ENCODE measurements at places on chromosomes 16 and 17.
A peak's percentile ranks its signal among the peaks of the same experiment; 100 is the strongest.

DNA sequence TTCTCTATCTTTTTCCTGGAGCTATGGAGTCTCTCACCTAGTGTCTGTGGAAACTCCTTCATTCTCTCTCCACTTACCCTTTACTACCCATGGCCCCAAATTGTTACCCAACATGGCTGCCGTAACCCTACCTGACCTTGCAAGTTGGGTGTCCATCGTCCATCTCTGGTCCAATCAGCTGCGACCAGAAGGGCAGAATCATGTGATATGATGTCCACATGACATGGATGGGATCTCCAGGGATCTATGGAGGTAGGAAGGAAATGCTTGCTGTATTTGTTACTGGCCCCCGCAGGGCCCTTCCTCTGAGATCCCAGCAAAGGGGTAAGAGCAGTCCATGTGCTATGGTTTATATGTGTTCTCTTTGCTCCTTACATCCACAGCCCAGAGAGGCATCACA lies 8.0 kb upstream of the DRC7 start:
- ATAC-seq, result no peak

DNA sequence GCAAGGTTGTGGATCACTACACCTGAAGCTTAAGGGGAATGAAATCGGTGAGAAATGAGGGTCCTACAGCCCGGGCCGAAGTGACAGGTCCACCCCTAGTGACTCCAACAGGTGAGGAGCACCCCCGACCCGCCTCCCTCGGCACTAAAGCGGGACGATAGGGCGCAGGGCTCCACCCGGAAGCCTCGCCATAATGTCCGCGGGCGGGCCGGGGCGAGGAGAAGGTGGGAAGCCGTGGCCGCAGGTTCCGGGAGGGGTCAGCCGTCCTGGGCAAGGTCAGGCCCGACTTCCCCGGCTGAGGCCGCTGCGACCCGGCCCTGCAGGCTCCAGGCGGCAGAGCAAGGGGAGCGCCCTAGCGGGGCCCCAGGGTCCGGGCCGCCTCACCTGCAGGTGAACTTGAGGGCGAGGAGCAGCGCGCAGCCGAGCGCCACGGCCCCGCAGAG lies 543 bp downstream of the TXNDC11 start:
- ATAC-seq, result peak; percentile 45

DNA sequence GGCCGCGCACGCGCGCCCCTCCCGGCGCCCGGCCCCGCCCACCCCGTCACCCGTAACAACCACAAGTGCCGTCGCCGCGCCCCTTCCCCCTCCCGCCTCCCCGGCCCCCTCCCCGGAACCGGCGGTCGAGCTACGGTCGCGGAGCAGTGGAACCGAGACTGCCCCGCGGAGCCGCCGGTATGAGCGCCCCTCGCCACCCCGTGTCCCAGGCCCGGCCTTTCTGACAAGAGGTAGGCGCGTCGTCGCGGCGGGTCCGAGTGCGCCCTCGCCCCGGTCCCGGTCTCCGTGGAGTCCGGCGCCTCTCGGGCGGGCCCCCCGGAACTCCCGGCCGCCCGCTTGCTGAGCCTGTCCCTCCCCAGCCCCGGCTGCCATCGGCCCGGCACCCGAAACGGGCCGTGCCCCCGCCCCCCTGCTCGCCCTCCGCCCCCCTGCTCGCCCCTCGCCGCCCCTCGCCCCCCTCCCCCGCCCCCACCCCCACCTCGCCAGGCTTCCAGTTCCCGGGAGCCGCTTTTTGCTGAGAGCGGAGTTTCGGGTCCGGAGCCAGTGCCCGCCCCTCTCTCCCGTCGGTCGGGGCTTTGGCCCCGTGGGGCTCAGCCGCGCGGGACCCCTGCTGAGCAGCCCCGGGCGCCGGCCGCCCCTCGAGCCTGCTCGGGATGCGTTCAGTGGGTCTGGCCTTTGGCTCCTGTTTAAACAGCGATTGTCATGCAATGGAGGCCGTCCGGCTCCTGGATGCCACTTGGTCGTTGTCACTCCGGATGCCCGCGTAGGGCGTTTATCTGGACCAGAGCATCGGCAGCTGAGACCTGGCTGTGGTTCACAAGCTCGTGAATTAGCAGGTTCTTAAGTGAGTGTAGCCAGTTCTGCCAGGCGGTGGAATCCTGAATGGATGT lies at the start of gene SEC14L1:
Gene SEC14L1, plus strand, starts transcription at position 92 of the 890 bp plus-strand sequence. CDS start 2,628 bp downstream, outside the sequence.
- no peak for ATAC-seq

DNA sequence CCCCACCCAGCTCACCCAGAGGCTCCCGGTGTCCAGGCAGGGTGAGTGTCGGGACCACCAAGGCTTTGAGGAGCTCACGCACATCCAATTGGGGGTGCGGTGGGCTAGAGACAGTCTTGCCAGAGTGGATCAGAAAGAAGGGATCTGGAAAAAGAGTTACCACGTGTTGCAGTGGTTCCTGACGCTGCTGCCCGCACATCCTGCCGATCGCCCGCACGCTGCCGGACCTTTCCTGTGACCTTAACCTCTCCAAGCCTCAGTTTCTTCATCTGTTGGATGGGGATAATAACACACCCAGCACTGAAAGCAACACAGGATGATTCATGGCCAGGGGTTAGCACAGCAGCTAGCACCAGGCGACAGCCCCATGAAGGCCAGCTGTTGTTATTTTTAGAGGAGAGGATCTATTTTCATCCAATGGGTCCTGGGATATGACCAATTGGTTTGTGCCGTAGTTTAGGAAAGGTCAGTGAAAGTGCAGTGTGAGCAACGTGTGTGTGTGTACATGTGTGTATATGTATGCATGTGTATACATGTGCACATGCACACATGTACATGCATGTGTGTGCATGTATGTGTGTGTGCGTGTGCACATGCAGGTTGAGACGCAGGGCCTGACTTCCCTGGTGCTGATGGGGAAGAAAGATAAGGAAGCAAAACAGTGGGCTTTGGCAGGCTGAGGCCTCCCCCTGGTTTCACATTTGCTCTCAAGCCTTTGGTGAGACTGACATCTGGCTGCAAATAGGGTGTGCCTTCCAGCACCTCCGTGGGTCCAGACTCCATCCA lies 2.5 kb downstream of the ITGAX start:
- ATAC-seq, result no peak

DNA sequence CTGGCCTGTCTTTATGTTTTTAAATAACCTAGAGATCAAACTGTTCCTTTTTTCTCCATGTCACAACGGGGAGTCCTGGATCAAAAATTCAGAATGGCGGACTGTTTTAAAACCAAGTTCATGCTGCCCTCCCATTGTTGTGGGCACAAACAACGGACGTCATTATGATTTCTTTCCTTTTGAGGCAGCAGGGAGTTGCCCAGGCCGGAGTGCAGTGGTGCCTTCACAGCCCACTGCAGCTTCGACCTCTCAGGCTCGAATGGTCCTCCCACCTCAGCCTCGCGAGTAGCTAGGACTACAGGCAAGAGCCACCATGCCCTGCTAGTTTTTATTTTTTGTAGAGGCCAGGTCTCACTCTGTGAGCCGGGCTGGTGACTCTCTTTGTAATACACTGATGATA lies 26.5 kb downstream of the NDE1 start:
- no peak for ATAC-seq

DNA sequence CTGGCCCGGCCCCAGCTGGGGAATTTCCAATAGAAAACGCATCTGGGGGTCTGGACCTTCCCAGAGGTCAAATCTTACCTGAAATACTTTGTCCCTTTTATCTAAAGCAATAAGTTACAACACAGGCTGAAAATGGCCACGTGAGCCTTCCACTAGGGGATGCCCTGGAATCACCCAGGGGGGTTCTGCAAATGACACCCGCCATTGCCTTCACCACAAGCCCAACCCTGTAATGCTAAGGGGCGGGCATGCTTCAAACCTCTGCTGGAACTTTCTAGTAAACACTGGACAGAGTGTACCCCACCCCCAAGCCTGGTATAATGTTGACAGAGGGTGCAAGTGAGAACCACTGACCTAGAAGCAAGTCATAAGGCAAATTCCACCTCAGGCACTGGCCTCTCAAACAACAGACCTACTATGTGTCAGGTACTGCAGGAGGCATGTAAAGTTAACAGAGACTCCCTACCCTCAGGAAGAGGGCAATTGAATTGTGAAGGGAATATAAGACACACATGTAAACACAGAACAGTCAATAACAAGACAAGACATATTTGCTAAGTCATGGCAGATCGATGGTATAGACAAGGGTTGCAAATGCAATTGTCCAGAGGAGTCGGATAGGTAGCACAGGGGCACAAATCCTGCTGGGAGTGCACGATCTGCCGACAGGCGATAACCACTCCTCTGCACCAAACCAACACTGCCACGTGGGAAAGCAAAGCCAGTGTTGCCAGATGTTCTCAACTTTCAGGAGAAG lies 59.0 kb downstream of the ARHGAP17 start:
- ATAC-seq, result no peak

GRCh38 chr17:1461198-1461944 lies 5.3 kb upstream of the CRK start:
- no peak for ATAC-seq

- ATAC-seq, result no peak
Measured at GRCh38 chr16:52308051-52308450, 238.9 kb downstream of the TOX3 start.

DNA sequence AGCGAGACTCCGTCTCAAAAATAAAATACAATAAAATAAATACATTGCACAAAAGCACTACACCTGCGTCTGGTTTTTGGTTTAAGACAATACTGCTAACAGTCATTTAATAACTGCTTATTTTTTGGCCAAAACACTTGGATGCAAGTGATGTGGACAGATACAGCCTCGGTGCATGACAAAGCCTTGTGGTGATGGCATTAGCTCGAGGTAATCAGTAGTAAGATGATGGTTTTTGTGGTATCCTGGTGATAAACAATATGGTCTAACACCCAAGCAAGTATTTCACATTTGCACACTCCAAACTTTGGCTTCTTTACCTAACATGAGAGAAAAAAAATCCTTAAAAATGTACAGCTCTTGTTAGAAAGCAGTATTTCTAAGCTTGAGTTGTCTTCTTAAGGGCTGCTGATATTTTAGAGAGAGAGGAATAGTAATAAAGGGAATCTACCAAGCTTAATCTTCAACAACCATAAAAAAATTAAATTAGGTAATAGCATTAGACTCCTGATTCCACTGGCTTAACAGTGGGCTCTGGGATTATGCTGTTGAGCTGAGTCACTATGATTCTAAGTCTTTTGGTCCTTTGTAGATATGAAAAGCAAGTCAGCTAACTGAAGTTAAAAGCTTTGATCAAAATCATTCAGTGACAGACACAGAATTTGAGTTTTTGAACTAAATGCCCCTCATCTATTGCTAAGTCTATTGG lies 111.1 kb downstream of the VPS53 start:
- ATAC-seq, result no peak

- ATAC-seq, result no peak
Measured at GRCh38 chr17:72598695-72599094, 477.9 kb downstream of the SOX9 start.

GRCh38 chr17:31595666-31596381 lies 204.3 kb downstream of the RAB11FIP4 start:
- ATAC-seq, result peak; percentile 38

DNA sequence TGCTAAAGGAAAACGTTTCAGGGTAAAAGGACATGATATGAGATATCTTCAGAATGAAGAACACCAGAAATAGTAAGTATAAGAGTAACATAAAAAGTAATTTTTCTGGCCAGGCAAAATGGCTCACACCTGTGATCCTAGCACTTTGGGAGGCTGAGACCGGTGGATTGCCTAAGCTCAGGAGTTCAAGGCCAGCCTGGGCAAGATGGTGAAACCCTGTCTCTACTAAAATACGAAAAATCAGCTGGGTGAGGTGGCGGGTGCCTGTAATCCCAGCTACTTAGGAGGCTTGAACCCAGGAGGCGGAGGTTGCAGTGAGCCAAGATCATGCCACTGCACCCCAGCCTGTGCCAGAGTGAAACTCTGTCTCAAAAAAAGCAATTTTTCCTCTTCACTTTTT lies 56.6 kb upstream of the NFAT5 start:
- ATAC-seq, result no peak

DNA sequence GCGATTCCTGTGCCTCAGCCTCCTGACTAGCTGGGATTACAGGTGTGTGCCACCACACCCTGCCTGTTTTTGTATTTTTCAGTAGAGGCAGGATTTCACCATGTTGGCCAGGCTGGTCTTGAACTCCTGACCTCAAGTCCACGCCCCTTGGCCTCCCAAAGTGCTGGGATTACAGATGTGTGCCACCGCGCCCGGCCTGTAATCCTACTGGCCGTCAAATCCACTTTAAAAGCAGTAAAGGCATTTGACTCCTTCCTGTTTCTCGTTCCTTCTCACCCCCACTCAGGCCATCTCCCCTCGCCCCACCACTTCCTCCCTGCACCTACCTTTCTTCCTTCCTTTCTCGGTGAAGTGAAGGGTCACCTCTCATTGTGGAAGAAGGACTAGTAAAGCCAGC lies 69.4 kb upstream of the CREBBP start:
- no peak for ATAC-seq

GRCh38 chr17:72244956-72245355 lies 124.1 kb downstream of the SOX9 start:
- ATAC-seq, result no peak

DNA sequence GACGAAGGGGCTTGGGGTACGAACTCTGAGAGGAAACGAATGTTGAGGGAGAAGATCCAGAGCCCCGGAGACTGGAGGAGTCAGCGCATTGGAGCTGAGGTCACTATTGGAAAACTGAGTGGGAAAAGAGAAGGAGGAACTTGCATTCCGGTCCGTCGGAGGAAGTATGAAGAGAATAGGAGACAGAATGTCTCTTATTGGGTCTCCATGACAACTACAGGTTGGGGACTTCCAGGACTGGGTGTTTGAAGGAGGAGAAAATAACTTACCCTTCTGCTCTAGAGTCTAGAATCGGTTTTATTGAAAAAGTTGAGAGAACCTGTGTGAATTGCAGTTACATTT lies 537 bp downstream of the GOSR1 start:
- ATAC-seq, result peak; percentile 12

DNA sequence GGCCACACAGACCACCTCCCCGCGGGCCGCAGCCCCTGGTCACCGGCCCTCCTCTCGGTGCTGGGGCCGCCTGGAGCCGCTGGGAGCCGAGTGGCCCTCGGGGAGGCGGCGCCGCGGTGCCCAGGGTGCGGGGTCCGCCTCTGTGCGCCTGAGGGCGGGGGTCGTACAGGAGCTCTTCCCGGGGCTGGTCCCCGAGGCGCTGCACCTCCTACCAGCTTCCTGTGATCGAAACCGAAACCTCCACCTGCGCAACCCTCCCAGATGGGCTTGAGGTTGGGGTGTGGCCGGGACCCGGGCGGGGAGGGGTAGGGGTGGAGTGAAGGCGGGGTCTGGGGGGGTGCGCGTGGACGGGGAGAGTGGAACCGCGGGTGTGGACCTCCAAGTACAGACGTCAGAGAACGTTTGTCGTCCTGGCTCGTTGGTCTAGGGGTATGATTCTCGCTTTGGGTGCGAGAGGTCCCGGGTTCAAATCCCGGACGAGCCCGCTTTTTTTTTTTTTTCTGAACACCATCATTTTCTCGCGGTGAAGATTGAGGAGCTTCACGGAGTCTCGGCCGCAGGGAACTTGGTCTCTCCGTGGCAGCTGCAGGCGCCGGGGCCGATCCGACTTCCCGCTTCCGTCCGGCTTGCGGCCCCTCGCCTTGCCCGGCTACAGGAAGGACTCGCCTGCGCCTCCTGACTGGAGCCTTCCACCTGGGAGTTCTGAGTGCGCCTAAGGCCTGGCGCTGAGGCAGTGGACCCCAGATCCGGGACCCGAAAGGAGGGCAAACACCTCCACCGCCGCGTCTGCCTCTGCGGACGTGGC lies 23.9 kb downstream of the ZNF213 start:
- peak; percentile 92 for ATAC-seq

Data from esophagus mucosa (tissue), 1 donor.